ENCODE measurements at places on chromosomes 5 and 9.

DNA sequence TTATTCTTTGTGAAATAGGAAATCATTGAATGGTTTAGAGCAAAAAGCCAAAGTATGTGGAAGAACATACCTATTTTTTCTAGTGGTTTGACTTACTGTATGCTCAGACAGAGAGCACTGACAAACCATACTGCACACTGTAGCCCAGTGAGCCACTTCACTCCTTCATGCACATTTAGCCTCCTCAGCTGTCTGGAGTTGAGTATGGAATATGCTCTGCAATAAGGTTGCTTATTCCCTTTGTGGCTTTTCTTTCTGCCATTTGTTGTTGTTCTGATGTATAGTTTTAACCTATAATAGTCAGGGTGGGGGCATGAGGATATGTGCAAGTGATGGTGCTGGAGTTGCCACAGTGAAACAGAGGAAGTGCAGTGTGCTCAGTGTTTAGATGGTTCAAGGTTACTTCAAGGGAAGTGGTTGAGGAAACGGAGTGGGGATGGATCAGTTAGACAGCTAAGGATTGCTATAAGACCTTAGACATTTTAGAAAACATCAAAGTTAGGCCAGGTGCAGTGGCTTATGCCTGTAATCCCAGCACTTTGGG is 100.7 kb downstream of the CDC42SE2 start:
- H3K4me1 ChIP-seq, result no peaks in the 10 kb centered on the region
- DNase-seq, result no peak
- H3K27me3 ChIP-seq, result no peaks in the 10 kb centered on the region
- peaks cover 16% of the 10 kb centered on the region for H3K36me3 ChIP-seq

DNA sequence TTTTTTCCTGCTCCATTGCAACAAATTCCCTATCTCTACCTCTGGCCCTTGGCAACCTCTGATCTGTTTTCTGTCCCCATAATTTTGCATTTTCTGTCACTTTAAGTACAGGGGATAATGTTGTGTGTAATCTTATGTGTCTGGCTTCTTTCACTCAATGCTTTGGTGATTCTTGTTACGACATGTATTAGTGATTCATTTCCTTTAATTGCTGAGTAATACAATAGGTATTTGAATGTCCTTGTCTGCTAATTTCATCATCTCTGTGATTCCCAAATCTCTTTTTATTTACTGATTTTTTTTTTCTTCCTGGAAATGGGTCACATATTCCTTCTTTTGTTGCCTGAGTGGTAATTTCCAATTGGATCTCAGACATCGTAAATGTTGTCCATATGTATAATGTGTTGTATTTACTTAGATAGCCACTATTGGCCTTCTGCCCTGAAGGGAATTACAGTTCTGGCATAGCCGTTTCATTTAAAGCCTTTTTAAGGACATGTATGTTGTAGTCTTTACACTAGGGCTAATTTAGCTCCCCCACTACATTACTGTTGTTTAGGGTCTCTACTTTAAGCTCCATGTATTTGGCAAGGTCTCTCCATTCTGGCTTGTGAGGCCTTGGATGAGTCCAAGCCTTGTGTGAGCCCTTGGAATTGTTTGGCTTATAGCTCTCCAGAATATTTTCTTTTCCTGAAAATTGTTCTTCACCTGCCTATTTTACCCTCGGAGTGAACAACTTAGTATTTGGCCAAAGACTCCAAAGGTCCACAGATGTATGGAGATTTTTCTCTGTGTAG is 683.8 kb downstream of the LRRC70 start:
- peaks cover 8% of the 10 kb centered on the region for H3K4me1 ChIP-seq
- no peak for DNase-seq
- no peaks in the 10 kb centered on the region for H3K36me3 ChIP-seq
- H3K27me3 ChIP-seq, result no peaks in the 10 kb centered on the region

DNA sequence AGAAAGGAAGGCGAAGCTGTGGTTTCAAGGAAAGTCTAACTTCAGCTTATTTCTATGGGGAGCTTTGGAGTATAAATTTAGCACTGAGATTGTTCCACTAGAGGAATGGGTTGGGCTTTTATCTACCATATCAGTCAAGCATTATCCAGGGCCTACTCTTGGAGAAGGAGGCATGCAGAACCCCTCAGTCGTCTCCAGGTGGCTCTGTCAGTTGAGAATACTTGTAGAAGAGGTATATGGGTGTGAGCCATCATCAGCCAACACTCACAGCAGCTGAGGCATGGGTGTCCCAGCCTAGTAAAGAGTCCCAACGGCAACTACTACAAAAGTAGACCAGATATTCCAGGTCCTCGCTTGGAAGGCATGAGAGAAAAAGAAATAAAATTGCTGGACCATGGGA is 548.5 kb upstream of the GRAMD2B start:
- no peaks in the 10 kb centered on the region for H3K4me1 ChIP-seq
- H3K36me3 ChIP-seq, result no peaks in the 10 kb centered on the region
- H3K27ac ChIP-seq, result no peak overlapping the region
- DNase-seq, result no peak

GRCh38 chr5:10876006-10876744 is 115.1 kb upstream of the DAP start:
- no peaks in the 10 kb centered on the region for H3K4me1 ChIP-seq
- no peaks in the 10 kb centered on the region for H3K27me3 ChIP-seq
- DNase-seq, result no peak

DNA sequence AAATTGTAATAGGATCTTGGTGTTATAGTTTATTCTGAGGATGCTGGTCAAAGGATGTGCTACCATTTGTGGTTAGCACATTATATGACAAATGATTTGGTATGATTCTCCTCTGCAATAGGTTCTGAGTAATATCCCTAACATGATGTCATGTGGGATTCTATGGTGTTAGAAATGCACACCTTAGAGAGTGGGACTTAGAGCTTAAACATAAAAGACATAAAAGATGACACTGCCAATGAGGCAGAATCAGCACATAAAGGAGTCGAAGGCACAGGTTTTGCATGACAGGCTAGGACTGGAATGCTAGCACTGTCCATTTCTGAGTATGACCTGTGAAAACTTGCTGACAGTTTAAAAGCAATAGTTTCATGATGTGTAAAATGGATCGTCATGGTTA is 100.4 kb downstream of the OSTF1 start:
- no peak for DNase-seq
- H3K27ac ChIP-seq, result no peak overlapping the region
- no peak overlapping the region for H3K4me3 ChIP-seq
- no peaks in the 10 kb centered on the region for H3K36me3 ChIP-seq
- H3K27me3 ChIP-seq, result no peaks in the 10 kb centered on the region
- no peaks in the 10 kb centered on the region for H3K4me1 ChIP-seq

DNA sequence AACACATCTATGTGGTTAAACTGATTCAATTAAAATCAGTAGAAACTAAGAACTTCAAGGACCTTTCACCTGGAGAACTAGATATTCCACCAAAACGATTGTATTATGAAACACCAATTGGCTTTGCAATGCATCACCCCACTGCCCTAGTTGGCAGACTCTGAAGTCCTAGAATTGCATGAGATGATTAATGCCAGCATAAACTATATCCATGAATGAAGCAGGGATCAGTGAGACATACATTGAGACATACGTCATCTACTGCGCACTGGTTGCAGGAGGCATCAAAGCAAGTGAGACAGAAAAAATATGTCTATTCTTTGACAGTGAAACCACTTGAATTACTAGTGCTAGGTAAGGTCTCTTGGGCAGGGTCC is 9.7 kb upstream of the ZNF354A start:
- H3K27me3 ChIP-seq, result no peaks in the 10 kb centered on the region
- no peak overlapping the region for H3K4me3 ChIP-seq
- H3K36me3 ChIP-seq, result no peaks in the 10 kb centered on the region
- H3K27ac ChIP-seq, result peak overlapping the region; percentile 65
- DNase-seq, result no peak
